ENCODE measurements at places on chromosomes 5 and 9. TPM values are rescaled to one million over a fixed set of nuclear protein-coding genes. Genes with fewer than 3 reads are reported as not detected.
A peak's percentile ranks its signal among the peaks of the same experiment; 100 is the strongest.

- DNase-seq = no peak
Measured at GRCh38 chr9:97840521-97840920, 12.5 kb upstream of the FOXE1 start.

DNA sequence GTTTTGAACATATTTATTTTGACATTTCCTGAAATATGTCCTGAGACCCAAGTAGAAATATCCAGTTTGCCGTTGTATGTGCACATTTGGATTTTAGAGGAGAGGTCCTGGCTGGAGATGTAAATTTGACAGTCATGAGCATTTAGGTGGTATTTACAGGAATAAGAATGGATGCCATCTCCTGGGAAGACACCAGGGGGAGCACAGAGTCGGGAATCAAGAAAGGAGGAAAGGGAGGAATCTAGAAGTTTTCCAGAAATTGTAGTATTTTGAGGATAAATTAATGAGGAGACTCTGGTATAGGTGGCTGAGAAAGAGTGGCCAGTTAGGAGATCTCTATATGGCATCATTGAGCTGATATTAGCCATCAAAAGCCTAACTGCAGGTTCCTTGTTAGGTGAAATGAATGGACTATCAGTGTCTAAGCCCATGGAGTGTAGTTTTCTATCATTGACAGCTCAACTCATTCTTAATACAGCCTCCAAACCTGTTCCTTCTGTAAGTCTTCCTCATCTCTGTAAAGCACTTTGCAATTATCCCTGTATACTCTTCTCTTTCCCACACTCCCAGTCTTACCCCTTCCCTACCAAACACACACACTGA, 7.2 kb downstream of the GAPT start:
- peak; percentile 11 for DNase-seq

KDM4C gene
- 45.8 TPM for total RNA-seq

CYSRT1 gene
- total RNA-seq = 1.4 TPM

DNA sequence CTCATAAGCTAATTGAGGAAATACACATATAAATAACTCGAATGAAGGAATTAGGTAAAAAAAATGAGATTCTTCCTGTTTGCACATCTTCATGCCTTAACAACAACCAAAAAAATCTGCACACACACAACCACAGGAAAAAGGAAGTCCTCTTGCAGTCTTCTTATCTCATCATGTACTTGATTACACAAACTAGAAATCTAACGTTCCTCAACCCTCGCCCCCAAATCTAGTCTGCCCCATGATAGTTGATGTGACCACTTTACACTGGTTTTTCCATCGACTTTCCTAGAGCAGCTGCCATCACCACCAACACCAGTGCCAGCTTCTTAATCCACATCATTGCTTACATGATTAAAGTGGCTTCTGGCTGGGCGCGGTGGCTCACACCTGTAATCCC, 31.2 kb upstream of the RNU6ATAC start:
- no peak for DNase-seq

RAB14 gene
- total RNA-seq = 50.6 TPM
